ENCODE measurements at places on chromosomes 12 and 14. TPM values are rescaled to one million over a fixed set of nuclear protein-coding genes. Genes with fewer than 3 reads are reported as not detected.

C14orf180 gene
- total RNA-seq, result not detected

GZMH gene
- 10.7 TPM for total RNA-seq

ENDOU gene
- total RNA-seq, result not detected

PIWIL1 gene
- total RNA-seq, result not detected

RASSF8 gene
- 0.65 TPM for total RNA-seq

TCL1B gene
- not detected for total RNA-seq

KLRB1 gene
- total RNA-seq, result 17.4 TPM

JPH4 gene
- total RNA-seq, result not detected

PMCH gene
- 1.4 TPM for total RNA-seq

KRT3 gene
- not detected for total RNA-seq

NPAS3 gene
- total RNA-seq, result not detected

- no peak overlapping the region for H3K4me3 ChIP-seq
- DNase-seq, result no peak
- no peaks in the 10 kb centered on the region for H3K36me3 ChIP-seq
- H3K4me1 ChIP-seq, result no peaks in the 10 kb centered on the region
These were observed 64.7 kb downstream of the ADCK1 start for GRCh38 chr14:77864580-77864979.

DNA sequence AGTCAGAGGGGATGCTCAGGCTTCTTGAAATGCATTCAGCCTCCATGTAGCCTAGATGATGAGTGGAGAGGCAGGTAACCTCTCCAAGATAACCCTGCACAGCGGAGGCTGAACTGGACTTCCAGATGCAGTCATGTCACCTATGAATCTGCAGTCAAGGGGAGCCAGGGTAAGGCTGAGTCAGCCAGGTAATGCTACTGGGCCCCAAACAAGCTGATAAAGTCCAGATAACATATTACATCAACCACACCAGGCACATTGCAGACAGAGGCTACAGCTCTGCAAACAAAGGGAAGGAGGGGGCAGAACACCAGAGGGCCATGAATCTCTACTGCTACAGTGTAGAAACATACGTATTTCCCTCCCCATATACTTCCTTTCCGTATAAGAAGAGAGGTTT is 14.0 kb downstream of the RNASE9 start:
- H3K36me3 ChIP-seq, result no peaks in the 10 kb centered on the region
- H3K27ac ChIP-seq, result no peak overlapping the region
- peaks cover 25% of the 10 kb centered on the region for H3K27me3 ChIP-seq
- no peaks in the 10 kb centered on the region for H3K4me1 ChIP-seq
- DNase-seq, result no peak

GRCh38 chr12:67452119-67452805 is 183.1 kb downstream of the CAND1 start:
- peaks cover 8% of the 10 kb centered on the region for H3K36me3 ChIP-seq
- no peak overlapping the region for H3K4me3 ChIP-seq
- peaks cover 29% of the 10 kb centered on the region for H3K4me1 ChIP-seq
- no peak overlapping the region for H3K27ac ChIP-seq
- H3K27me3 ChIP-seq, result peaks cover 10% of the 10 kb centered on the region

- H3K27me3 ChIP-seq, result no peaks in the 10 kb centered on the region
- peaks cover 10% of the 10 kb centered on the region for H3K36me3 ChIP-seq
- peaks cover 37% of the 10 kb centered on the region for H3K4me1 ChIP-seq
- no peak overlapping the region for H3K4me3 ChIP-seq
- H3K27ac ChIP-seq, result peak overlapping the region; percentile 88
- no peak for DNase-seq
These were observed 173.4 kb upstream of the ATP2B1 start for GRCh38 chr12:89882050-89882449.

DNA sequence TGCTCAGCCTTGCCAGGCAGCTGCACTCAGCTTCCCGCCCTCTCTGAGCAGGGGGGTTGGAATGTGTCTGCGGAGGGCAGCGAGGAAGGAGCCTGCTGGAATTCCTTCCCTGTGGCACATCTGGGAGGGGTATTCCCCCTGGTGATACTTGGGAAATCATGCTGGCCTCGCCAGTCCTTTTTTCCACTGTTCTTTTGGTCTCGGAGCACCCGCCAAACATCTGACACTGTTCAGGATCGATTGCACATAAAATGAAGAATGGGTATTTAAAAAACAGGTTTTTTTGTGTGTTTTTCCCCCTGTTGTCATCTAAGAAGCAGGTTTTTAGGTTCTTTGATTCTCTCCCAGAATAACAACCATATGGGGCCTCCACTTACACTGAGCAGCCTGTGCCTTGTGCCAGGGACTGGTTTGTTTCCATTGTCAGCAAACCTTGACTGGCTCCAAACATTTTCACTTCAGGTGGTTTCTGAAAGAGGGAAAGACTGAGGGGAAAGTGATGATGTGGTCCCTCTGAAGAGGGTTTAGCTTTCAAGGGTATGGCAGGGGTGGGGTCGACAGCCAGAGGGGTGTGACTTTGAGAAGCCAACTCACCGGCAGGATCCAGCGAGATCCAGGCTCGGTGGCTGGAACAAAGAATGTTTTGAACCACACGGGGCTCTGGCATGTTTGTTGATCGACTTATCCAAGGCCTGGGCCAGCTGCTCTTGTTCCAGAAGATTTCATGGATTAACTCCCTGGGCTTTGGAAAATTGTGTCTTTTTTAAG is 215.1 kb downstream of the CACNA1C start:
- no peaks in the 10 kb centered on the region for H3K4me1 ChIP-seq
- peaks cover 3% of the 10 kb centered on the region for H3K27me3 ChIP-seq
- no peak overlapping the region for H3K27ac ChIP-seq
- no peaks in the 10 kb centered on the region for H3K36me3 ChIP-seq

GRCh38 chr12:74890237-74890599 is 319.4 kb downstream of the KCNC2 start:
- peaks cover 27% of the 10 kb centered on the region for H3K4me1 ChIP-seq
- peak overlapping the region; percentile 68 for H3K27ac ChIP-seq
- H3K36me3 ChIP-seq, result no peaks in the 10 kb centered on the region
- peak; percentile 21 for DNase-seq

- no peak overlapping the region for H3K27ac ChIP-seq
- H3K27me3 ChIP-seq, result no peaks in the 10 kb centered on the region
- H3K36me3 ChIP-seq, result peaks cover 54% of the 10 kb centered on the region
- no peak overlapping the region for H3K4me3 ChIP-seq
- no peak for DNase-seq
These were observed 173.5 kb upstream of the HIF1A start for GRCh38 chr14:61521773-61522172.

DNA sequence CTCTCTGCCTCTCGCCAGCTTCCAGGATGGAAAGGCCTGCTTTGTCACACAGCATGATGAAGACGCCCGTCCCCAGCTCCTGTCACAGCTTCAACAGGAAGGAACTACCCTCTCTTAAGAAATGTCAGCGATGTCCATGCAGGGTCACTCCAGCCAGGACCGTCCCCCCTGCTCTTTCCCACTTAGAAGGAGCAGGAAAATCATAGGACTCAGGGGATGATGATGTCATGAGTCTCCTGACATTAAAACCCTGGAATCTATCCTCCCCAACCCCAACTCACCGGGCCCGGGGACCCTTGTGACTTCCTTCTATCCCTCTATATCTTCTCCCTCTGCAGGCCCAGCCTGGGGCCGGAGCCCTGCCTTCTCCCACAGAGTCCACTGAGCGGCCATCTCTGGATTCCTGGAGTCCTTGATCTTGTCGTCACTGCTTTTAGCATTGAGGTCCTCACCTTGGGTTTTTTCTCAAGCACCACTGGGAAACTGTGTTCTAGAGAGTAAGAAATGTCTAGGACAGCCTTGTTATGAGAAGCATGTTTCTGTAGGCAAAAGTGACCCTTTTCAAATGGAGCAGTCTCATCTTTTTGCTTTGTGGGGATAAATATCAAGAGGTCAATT is 42.8 kb upstream of the P2RX7 start:
- H3K36me3 ChIP-seq, result peaks cover 6% of the 10 kb centered on the region
- H3K4me3 ChIP-seq, result no peak overlapping the region
- H3K4me1 ChIP-seq, result peaks cover 38% of the 10 kb centered on the region

GRCh38 chr14:23183479-23183878 is at the start of gene SLC7A8:
Gene SLC7A8, minus strand, starts transcription at chr14:23183660. Its CDS starts 746 bp downstream, at chr14:23182914.
- no peak within 1 kb of the TSS for H3K4me3 ChIP-seq
- H3K27ac ChIP-seq, result no peak within 1 kb of the TSS
- H3K27me3 ChIP-seq, result peaks cover 29% of the 10 kb centered on the region
- no peaks in the 10 kb centered on the region for H3K36me3 ChIP-seq
- no peak for DNase-seq

GRCh38 chr14:56147986-56148901 is 30.0 kb downstream of the PELI2 start:
- no peak overlapping the region for H3K4me3 ChIP-seq
- no peak for DNase-seq
- peaks cover 38% of the 10 kb centered on the region for H3K4me1 ChIP-seq
- H3K27ac ChIP-seq, result no peak overlapping the region

DNA sequence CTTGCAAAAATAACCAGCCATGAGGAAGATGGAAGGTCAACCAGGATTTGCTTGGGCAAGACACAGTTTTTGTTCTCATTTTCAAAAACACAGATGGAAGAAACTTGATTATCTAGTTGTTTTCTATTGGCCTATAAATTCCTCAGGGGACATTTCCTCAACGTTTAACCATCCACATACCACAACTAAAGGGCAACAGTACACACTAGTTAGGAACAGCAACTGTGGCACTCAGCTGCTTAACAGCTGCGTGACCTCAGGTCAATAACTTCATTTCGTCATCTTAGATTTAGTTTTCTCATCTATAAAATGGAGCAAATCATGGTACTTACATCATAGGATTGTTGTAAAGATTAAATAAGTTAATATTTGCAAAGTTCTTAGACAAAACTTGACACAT is 18.7 kb downstream of the SSTR1 start:
- no peaks in the 10 kb centered on the region for H3K4me1 ChIP-seq
- H3K27ac ChIP-seq, result no peak overlapping the region
- H3K4me3 ChIP-seq, result no peak overlapping the region

DNA sequence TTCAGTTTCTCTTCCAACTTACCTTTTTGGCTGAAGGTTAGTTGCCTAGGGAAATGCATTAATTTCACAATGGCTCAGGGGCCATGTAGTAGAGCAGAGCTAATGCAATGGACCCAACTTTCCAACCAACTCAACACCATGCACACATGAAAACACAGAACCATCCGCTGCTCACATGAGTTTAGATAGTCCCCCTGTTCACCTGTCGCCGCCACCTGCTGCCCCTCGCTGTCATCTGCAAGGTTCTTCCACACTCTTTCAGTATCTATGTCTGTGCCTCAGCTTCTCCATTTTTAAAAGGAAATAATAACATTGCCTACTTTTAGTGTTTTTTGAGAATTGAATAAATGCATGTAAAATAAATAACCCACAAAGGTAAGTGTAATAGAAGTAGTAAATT is 585.6 kb downstream of the ETNK1 start:
- H3K4me3 ChIP-seq, result no peak overlapping the region
- no peak overlapping the region for H3K27ac ChIP-seq
- no peaks in the 10 kb centered on the region for H3K27me3 ChIP-seq
- H3K36me3 ChIP-seq, result no peaks in the 10 kb centered on the region
- no peaks in the 10 kb centered on the region for H3K4me1 ChIP-seq

DNA sequence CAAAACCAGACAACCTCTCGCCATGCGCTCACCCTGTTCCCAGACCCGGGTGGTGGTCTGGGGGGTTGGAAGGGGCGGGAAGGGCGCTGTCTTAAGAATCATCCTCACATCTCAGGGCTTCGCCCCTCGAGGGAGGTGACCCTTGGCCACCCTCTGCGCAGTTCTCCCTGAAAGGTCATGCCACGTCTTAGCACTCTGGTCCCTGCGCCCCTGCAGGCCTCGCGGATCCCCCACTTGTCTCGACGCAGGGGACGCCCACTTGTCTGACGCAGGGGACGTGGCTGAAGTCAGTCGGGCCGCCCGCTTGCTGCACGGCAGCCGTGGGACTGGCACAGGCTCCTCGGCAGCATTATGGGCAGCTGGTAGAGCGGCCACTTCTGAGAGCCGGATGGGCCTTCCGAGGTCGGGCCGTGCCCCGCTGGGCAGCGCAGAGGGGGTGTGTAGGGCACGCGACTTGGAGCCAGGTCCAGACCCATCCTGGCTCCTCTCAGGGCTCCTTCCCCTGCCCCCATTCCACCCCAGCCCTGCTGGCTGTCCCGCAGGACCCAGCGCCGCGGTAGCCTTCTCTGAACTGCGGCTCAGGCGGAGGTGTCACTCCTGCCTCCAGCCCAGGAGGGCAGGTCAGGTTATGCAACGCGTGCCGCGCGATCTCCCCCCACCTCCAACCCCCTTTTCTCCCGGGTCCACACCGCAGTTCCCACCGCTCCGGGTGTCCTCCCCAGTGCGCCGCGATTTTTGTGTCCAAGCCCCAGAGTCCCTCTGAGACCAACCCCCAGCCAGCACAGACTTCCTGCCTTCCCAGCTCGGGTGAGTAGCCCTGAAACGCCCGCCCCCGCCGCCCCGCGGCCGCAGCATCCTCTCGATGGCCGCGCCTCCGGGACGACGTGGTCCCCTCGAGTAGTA is 40.9 kb upstream of the CAPRIN2 start:
- peak; percentile 75 for DNase-seq
- H3K27me3 ChIP-seq, result peaks cover 29% of the 10 kb centered on the region
- no peaks in the 10 kb centered on the region for H3K36me3 ChIP-seq
- H3K27ac ChIP-seq, result no peak overlapping the region
- peak overlapping the region; percentile 72 for H3K4me3 ChIP-seq

GRCh38 chr14:64465191-64465822 is at the start of gene AKAP5:
Gene AKAP5, plus strand, starts transcription at chr14:64465499. Its CDS starts 2,896 bp downstream, at chr14:64468395.
- H3K4me1 ChIP-seq, result peaks cover 33% of the 10 kb centered on the region
- H3K36me3 ChIP-seq, result peaks cover 11% of the 10 kb centered on the region
- DNase-seq, result peak; percentile 66
- no peak within 1 kb of the TSS for H3K27ac ChIP-seq
- peaks cover 4% of the 10 kb centered on the region for H3K27me3 ChIP-seq
- H3K4me3 ChIP-seq, result peak within 1 kb of the TSS; percentile 78

DNA sequence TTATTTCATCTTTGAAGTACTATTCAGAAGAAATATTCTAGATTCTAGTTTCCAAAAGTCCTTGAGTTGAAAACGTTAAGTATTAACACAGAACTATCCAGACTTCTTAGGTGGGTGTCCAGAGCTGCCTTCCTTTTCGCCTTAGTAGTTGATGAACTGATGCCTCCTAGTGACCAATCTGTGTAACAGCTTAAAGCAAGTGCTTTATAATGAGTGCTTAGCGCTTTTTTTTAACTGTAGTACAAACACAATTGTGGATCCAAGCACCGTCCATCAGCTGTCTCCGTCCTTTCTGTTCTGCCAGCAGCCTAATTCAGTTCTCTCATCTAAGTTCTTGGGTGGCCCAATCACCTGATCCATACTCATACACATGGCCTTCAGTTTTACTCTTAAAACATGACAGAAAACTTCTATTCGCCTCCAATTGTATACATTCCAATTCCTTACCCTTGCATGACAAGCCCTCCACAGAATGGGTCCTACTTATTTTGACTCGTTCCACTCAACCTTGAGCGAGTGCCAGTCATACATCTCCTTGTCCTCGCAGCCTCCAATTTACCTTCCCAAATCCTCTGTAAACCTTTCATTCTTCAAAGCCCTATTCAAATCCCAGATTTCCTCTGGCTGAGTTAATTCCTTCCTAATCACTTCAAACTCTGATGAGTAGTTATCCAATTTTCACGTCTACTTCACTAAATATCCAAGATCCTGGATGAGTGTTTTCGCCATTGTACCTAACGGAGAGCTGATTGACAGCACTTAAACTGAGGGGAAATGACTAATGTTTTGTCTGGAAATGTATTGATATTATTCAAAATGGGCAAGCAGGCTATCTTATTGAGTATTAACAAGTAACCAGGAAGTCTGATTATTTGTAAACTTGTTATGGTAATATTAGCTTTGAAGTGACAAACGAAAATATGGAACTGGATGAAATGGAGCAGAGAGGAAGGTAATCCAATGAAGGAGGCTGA is 5.8 kb upstream of the PHLDA1 start:
- H3K4me1 ChIP-seq, result peaks cover 28% of the 10 kb centered on the region
- no peaks in the 10 kb centered on the region for H3K27me3 ChIP-seq
- H3K36me3 ChIP-seq, result peaks cover 3% of the 10 kb centered on the region
- no peak overlapping the region for H3K4me3 ChIP-seq

Measured in activated CD4-positive, alpha-beta memory T cell treated with anti-CD3 and anti-CD28 coated beads, Interleukin-2, amount 10 ng/mL, durations not matched to agents 7 days and 5 days (primary cell).